Stimulated activated CD4-positive, alpha-beta T cell treated with anti-CD3 and anti-CD28 coated beads, Interleukin-1b, Interleukin-23, amount 100 ng/mL, for 1 hour (primary cell): ENCODE measurements at places on chromosomes 1 and 21.

DNA sequence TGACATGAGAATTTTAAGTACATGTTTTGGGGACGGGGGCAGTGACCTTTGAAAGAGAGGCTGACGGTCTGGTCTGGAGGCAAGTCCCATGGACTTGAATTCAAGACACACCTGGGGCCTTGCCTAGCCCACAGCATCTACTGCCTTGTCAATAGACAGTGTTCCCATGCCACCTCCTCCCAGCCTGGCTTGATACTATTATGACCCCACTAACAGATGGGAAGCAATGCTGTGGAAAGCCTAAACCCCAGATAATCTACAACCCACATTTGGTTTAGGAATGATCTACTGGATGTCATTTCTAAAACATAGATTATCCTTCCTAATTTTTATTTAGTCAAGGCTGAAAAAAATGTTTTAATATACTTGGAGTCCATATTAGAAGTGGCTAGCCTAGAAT lies 17.8 kb upstream of the NFASC start:
- no peak for DNase-seq

GRCh38 chr1:160708118-160708517 lies 3.5 kb downstream of the CD48 start:
- no peak for DNase-seq

DNA sequence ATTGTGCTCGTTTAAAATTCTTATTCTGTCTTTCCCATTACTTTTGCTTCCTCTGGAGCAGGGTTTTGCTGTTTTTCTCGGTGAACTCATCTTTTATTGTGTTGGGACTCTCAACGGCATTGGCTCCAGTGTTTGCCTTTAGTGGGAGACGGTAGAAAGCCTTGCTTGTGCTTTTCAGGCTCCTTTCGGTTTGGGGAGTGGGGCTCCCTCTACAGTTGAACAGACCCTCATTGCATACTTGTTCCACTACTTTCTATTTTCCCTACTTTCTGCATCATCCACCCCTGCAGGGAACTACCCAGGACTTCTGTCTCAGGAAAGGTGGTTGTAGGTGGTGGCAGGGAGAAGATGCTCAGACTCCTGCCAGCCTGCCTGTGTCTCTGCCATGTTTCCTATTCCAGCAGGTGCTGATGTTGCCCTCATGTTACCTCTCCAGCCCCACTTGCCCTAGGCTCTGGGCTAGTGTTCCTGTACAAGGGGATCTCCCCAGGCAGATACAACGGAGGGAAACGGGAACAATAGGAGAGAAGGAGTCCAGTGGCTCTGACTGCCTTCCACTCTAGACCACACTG lies 68.5 kb upstream of the ZBTB18 start:
- no peak for DNase-seq

DNA sequence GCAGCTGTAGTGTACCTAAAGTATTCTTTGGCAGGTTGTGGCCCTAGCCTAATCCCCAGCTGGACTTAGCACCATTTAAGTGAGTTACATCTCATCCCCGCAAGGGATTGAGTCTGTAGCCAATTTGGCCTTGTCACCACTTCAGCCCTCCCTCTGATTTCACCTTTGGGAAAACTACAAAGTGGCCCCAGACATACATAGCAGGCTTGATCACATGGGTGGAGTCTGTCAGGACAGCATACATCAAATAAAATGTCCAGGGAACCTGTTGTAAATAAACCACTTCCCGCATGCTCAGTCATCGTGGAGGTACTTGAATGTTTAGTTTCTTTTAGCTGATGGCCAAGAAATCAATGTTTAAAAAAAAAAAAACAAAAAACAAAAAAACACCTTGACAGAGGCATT lies 142.5 kb downstream of the DHRS3 start:
- no peak for DNase-seq

DNA sequence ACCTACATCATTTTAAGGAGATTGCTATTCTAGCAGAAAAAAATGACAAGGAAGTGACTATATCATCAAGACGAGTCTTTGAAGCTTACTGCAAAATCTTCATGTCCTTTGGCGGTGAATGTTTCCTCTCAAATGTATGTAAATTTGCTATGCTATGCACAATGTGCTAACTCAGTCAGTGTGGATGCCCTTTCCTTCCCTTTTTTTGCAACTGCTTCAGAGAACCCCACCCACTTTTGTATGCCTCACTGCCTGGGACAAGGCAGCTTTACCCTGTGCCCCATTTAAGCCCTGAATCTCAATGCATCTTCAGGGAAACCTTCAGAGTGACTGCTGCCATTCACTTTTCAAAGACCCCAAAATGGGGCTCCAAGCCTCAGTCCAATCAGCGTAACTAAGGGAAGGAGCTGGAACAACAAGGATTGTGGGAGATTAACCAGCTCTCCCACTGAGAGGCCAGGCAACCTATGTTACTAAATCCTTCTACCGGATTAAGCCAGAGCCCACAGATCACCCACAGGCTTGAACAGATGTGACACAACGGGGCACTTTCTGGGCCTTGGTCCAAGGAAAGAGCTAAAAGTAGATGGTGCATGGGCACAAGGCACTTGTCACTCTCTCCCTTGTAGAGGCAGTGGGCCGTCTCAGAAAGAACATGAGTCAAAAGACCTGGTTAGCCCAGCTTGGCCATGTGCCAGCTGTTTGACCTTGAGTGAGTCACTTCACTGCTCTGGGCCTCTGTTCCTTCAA lies 154.4 kb downstream of the PLPP3 start:
- no peak for DNase-seq

DNA sequence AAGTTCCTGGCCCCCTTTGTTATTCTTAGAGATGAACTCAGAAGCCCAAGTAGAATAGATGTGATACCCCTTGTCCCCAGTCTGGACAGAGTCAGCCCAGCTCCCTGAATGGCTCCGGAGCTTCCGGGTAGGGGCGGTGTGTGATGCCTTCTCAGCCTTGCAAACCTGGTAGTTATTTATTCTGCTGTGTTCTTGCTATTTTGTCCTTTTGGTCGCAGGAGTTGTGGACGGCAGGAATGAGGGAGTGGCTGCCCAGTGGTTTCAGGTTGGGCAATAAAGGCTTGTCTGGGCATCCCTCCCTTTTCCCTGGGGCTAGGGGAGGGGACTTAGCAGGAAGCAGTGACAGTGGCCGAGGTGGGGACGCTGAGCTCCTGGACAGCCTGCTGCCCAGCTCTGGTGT lies 2.8 kb downstream of the PTPRU start:
- no peak for DNase-seq

GRCh38 chr1:49045371-49045770 lies 268.7 kb upstream of the BEND5 start:
- no peak for DNase-seq

GRCh38 chr1:105088166-105088565 lies 1338.5 kb downstream of the AMY1C start:
- DNase-seq: no peak

GRCh38 chr1:93750955-93751354 lies 69.3 kb upstream of the BCAR3 start:
- DNase-seq: no peak

DNA sequence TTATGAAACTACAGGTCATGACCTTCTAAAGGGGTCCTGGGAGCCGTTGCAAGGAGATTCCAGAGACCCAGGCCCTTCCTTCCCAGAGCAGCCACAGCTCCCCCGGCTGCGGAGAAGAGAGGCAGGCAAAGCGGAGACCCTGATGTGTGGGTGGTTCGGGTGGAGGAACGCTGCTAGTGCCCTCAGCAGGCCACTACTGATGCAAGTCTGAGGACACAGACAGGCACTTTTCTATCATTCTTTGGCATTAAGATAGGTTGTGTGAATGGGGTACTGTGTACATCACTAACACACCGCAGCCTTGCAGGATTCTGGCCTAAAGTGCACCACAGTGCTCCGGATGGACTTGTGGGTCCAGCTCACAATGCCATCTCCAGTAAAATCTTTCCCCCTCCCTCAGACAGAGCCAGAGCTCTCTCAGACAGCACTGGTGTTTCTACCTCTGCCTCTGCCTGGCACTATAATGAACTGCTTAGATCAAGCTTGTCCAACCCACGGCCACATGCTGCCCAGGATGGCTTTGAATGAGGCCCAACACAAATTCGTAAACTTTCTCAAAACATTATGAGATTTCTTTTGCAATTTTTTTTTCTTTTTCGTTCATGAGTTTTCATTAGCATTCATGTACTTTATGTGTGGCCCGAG lies 121.4 kb downstream of the TGFBR3 start:
- no peak for DNase-seq

DNA sequence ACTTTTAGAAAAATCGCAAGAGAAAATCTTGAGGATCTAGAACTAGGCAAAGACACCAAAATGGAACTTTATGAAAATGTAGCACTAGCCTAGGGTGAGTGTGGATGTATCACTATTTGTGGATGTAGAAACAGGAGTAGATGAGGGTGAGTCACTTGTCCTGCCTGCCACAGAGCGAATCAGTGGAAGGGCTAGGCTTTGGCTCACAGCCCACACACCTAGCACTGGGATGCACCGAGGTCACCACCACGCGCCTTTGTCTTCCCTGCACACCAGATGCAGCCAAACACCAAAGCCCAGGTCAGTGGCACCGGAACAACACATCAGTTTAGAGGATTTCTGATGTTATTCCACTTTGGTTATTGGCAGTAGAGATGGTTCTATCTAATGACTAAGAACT lies 38.2 kb downstream of the PKNOX1 start:
- DNase-seq: no peak

DNA sequence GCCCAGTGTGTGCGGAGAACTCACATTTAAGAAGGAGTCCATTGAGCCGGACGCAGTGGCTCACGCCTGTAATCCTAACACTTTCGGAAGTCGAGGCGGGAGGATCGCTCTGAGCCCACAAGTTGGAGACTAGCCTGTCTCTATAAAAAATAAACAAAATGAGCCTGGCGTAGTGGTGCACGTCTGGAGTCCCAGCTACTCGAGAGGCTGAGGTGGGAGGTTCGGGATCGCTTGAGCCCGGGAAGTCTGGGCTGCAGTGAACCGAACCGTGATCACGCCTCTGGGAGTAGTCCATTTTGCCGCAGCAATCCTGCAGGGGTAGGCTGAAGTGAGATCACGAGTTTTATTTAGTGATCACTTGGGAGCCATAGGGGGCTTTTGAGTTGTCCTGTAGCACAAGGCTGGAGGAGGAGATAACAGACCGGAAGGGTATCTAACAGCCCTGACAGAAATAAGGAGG lies 497 bp upstream of the FUCA1 start:
- DNase-seq: no peak

- peak; percentile 44 for DNase-seq
Observed at GRCh38 chr1:222654849-222655248, 37.0 kb downstream of the MIA3 start.

DNA sequence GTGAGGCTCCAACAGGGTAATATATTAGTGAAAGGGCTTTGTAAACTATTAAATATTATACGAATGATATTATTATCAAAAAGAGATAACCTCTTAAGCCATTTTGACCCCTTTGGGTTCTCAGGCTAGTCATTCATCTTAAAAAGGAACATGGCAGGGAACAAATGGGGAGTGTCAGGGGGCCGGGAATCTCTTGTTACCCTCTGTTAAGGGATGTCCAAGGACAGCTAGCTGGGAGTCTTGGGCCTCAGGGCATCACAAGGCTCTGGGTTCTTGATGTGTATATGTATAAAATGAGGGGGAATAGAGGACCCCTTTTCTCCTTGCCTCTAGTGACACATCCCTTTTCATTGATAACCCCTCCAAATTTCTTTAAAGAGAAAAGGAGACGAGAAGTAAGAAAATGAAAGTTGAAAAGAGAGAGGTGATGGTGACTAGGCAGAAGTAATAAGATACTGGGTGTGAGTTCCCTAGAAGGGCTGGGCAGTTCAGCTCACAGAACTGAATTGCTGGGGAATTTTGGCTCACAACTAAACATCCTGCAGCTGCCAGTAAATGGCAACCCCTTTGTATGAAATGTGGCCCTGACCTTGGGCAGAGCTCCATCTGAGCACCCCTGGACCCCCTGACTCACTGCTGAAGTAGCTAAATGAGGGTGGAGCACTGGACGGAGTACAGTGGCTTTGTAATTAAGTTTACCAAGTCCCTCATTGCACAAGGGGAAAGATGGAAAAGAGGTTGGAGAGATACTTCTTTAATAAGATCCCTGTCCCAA lies 20.0 kb upstream of the ZNF326 start:
- DNase-seq: no peak

- no peak for DNase-seq
Observed at GRCh38 chr1:84245563-84245962, 55.9 kb upstream of the SAMD13 start.

DNA sequence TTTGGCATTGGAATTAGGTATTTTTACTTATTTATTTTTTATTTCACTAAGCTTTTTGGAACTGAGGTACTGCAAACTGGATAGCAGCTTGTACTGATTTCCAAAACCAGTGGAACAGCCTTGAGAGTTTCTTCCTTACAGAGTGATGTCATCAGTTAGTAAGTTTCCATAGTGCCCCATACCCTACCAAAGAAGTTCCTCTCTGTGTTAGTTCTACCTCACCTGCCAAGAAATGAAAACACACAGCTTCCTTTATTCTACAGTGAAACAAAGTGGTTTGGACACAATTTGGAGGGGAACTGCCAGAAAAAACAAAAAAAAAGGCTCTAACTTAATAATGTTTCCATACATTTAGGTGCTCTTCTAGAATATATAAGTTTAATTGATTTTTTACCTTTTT lies 430.9 kb upstream of the ADGRL2 start:
- no peak for DNase-seq

- no peak for DNase-seq
Observed at GRCh38 chr1:204736836-204737235, 51.3 kb upstream of the LRRN2 start.

DNA sequence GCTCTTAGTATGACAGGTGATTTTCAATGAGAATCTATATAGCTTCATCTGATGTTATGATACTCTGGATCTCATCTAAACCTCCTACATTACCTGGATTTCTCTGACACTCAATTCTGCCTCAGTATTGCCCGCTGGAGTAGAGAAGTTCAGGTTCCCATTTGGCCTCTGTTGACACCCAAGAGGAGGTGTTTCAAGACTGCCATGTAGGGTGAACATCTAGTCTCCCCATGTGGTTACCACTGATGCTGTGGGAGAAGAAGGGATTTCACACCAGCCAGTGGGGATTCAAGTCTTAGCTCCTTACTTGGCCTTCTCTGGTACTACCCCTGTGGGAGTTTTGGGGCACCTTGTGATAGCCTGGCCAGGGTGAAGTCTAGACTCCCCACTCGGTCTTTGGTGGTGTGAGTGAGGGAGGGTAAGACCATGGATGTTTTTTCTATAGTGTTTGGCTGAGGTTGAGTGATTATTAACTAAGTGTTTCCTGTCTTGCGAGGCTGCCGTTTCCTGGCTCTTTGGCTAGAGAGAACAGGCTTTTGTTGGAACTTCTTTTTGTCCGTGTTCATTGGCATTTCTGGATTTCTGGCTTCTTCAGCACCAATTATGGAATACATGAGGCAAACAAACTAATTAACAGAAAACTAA lies 90.7 kb downstream of the RHOU start:
- no peak for DNase-seq

DNA sequence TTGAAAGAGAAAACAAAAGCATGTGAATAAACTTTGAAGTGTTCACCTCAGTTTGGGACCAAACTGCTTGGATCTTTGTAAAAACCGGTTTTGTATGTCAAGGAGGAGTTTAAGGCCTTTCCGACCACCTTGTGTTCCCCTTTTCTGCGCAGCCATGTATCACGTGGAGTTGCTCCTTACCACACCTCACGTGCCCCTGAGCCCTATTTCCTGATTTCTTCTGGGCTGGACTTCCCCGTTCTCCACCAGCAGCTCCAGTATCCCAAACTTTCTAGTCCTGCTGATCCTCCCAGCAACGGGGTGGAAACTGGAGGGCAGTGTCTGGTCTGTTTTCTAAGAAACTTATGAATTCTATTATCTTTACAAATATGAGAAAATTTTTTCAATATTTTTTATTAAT lies 1.6 kb upstream of the SH3D21 start:
- no peak for DNase-seq

GRCh38 chr1:109188781-109189180 lies 24.9 kb upstream of the SARS1 start:
- DNase-seq: no peak
